ENCODE measurements at places on chromosomes 6 and 20.
A peak's percentile ranks its signal among the peaks of the same experiment; 100 is the strongest.

DNA sequence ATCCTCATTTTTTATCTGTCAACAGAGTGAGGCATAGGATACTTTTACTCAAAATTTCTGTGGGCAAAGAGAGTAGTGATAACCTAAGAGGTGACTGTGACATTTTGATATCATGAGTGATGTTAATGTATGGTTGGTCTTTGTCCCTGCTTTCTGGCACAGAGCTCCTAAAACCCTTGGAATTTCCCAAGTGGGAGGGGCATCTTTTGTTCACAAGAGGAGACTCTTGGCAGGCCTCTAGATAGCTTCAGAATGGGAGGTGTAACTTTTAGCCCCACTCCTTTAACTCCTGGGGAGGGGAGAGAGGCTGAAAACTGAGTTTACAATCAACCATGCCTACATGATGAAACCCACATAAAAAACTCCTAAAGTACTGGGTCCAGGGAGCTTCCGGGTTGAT is 527.8 kb downstream of the RFPL4B start:
- DNase-seq = no peak

DNA sequence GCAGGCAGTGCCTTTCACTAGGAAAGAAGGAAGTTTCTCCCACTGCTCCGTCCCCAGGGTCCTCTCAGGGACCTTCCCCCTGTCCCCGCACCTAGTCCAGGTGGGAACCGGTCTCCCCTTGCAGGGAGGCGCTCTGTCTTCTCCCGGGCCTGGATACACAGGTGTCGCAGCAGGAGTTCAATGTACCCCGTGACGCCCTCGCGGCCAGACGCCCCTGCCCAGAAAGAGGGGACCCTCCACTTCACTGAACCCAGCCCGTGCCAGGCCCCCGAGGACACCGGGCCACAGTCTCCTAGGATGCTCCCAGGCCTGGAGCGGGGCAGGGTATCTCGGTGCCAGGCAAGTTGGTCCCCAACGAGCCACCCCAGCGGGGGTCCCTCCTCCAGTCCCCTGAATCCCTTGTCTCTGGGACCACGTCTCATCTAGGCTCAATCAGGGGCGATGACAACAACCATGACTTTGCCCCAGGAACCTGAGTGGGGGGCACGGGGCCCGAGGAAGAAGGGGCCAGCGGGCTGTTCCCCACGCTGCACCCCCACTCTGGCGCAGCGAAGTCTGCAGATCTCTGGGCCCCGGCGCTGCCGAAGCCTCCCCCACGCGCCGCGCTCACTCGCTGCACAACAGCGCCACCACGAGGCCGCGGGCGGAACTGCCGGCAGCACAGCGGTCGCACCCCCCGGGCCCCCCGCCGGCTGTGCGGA is 103.0 kb downstream of the EDN3 start:
- peak; percentile 15 for DNase-seq

GRCh38 chr6:3022765-3023662 is 23.3 kb downstream of the NQO2 start:
- DNase-seq = no peak

DNA sequence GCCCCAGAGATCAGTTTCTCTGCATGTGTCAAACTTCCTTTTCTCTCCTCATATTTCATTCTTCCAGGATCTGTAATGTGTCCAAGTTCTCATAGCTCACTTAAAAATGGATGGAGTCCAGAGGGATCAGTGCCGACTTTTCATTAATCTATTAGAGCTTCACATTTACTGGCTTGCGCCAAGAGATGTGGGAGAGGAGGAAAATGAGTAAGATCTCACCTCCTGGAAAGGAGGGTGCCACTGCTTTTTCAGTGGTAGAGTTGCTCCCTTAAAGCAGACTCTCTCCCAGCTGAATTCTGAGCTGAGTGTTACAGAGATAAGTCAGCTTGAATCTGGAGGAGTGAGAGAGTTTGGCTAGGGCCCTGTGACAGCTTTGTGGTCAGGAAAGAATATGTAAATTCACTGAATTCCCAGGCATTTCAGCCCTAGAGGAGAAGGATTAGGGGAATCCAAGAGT is 175.9 kb downstream of the SOX4 start:
- no peak for DNase-seq

GRCh38 chr6:107843400-107843799 is 19.3 kb upstream of the SCML4 start:
- DNase-seq = no peak

- no peak for DNase-seq
Observed at GRCh38 chr6:52925919-52926792, 16.7 kb upstream of the GSTA3 start.

DNA sequence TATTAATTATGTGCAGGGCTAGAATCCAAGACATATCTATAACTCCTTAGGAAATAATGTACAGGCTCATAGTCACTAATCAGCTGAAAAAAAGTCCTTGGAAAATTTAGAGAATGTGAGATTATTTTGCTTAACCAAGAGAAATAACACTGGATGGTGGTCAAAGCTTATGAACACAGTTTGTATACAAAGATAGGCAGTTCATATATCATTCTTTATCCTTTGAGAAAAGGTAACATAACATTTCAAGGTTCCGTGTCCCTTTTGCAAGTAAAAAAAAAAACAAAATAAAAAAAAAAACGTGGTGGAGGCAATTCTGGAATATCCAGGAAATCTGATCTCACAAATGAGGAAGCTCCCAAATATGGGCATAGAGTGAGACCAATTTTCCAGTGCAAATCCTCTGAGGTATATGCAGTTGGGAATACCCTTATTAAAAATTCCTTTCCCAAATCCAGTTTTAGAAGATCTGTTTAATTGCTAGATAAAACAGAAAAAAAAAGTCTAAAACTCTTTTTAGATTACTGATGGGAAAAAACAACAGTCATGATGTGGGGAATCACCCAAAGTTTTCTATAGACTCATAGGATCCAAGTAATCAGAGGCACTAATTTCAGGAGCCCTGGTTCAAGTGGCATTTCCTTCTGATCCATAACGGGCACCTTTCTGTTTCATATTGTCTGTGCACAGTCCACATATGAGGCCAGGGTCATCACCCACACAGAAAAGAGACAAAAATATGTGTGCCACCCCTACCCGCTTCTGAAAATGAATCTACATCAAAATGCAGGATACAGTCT is 17.7 kb upstream of the TNFAIP3 start:
- DNase-seq = no peak

GRCh38 chr20:57006411-57007170 is 259.9 kb downstream of the BMP7 start:
- DNase-seq = no peak

DNA sequence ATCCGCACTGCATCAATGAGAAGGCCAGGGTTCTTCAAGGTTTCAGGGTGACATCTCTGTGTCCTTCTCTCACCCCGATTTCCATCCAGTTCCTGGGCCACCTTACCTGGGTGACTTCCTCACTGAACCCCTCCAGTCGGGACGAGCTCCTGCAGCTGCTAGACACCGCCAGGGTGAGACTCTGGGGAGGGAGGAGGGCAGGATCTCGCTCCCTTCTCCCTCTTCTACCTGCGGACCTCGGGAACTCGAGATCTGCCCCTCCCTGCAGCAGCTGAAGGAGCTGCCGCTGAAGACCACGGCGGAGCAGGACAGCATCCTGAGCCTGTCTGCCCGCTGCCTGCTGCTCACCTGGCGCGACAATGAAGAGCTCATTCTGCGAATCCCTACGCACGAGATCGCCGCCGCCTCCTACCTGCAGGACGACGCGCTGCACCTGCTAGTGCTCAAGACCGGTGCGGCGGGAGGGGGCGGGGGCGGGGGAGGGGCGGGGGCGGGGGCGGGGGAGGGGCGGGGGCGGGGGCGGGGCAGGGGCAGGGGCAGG is 7.5 kb downstream of the CCM2L start:
- peak; percentile 72 for DNase-seq

- peak; percentile 59 for DNase-seq
Observed at GRCh38 chr6:163416557-163417253, 2.2 kb downstream of the QKI start.

DNA sequence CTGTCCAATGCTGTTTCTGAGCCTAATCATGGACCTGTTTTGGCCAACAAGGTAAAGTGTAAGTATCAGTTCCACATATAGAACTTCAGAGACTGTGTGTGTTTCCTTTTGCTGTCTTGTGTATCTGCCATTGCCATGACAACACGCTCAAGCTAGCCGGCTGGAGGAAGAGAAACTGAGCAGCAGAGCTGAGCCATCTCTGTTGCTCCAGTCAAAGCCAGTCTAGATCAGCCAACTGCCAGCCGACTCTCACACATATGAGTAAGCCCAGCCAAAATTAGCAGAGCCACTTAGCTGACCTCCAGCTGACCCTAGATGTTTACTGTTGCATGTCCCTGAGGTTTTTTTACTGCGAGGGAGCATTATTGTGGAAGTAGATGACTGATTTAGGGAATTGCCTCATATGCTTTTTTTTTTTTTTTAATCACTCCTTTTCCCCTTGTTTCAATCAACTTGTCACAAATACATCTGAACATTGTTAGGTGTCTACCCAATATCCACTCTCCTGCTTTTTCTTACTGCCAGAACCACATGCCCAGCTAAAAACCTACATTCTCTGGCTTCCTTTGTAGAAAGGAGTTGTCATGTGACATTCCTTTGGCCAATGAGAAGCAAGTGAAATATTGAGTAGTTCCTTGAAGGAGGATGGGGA is 304.3 kb upstream of the SUPT3H start:
- no peak for DNase-seq

DNA sequence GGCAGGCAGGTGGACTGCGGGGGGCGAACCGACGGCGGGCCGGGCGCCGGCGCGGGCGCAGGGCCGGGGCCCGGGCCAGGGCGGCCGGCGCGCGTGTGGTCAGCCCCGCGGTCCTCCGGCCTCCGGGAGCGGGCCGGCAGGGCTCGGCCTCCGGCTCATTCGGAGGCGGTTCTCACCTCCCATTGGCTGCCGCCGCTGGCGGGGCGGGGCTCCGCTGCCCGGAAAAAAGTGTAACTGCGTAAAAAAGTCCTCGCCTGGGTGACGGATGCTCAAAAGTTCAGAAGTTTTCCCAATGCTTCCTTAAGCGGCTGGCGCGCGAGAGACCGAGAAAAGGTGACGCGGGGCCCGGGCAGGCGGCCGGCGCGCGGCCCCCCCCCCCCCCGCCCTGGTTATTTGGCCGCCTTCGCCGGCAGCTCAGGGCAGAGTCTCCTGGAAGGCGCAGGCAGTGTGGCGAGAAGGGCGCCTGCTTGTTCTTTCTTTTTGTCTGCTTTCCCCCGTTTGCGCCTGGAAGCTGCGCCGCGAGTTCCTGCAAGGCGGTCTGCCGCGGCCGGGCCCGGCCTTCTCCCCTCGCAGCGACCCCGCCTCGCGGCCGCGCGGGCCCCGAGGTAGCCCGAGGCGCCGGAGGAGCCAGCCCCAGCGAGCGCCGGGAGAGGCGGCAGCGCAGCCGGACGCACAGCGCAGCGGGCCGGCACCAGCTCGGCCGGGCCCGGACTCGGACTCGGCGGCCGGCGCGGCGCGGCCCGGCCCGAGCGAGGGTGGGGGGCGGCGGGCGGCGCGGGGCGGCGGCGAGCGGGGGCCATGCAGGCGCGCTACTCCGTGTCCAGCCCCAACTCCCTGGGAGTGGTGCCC is at the start of gene FOXC1:
Gene FOXC1 (plus strand): TSS at position 268 of the 849 bp plus-strand sequence. CDS start 531 bp downstream, at position 799.
- peak; percentile 93 for DNase-seq

GRCh38 chr6:129416337-129416990 is 293.5 kb downstream of the ARHGAP18 start:
- DNase-seq = no peak

GRCh38 chr6:125197795-125198269 is 44.3 kb downstream of the TPD52L1 start:
- peak; percentile 84 for DNase-seq

- DNase-seq = peak; percentile 19
Observed at GRCh38 chr6:42138630-42139619, 3.5 kb downstream of the C6orf132 start.

- DNase-seq = no peak
Observed at GRCh38 chr20:39961637-39962244, 727.3 kb downstream of the MAFB start.

- no peak for DNase-seq
Observed at GRCh38 chr6:33934731-33935270, 131.0 kb upstream of the MLN start.

GRCh38 chr20:54282625-54283024 is 74.7 kb downstream of the PFDN4 start:
- no peak for DNase-seq

- no peak for DNase-seq
Observed at GRCh38 chr6:100595456-100595855, 130.7 kb upstream of the SIM1 start.

DNA sequence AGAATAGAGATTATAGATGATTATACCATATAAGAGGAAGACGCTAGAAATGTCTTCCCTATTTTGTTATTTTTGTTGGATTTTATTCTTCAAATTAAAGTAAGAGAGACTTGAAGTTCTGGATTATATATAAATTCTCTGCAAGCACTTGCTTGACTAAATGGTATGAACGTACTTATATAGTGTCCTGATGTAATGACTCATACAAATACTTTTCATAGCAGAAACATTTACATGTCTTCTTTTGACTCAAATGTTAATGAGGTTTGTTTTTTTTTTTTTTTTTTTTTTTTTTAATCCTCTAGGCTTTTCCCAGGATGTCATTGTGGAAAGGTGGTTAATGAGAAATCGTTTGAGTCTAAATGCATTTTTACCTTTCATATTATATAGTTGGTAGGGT is 55.0 kb downstream of the PDE7B start:
- DNase-seq = no peak

DNA sequence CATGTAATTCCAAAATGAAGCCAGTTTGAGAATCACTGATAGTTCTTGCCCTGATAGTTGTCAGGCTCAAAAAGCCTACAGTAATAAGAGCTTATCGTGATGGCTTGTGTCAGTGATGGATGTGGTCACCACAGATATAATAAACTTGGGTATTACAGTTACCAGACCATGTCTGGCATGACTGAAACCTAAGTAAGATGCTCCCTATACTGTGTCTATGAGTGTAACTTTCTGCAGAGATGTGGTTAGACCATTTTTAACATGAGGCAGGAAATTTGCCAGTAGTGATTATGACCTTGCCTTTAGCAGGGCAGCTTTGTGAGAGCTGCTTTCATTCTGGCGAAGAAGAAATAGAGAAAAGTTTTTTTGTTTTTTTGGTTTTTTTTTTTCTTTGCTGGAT is 90.2 kb downstream of the ANKS1A start:
- no peak for DNase-seq

DNA sequence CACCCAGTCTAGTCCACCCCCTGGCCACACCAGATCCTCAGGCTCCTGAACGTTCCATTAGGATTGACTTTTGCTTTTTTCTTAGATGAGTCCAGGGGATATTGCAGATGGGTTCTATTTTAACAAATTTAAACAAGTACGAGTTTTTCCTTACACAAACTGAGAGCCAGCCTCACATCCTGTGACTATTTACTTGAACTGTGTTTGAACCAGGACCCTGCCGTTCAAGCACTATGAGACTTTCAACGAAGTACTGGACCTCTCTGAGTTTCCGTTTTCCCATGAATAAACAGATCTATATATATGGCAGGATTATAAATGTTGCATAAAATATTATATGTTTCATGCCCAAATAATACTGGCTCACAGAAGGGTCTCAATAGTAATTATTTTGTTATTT is 1.4 kb upstream of the METTL24 start:
- DNase-seq = no peak

Measured in LoVo (cell line).